Activated B cell treated with CpG ODN at 0.5 μM for 24 hours (primary cell): ENCODE measurements at places on chromosomes 4 and X. TPM values are rescaled to one million over a fixed set of nuclear protein-coding genes. Genes with fewer than 3 reads are reported as not detected.

- no peak for DNase-seq
- no peaks in the 10 kb centered on the region for H3K36me3 ChIP-seq
- no peak overlapping the region for H3K27ac ChIP-seq
These were observed 40.4 kb downstream of the GPC4 start for GRCh38 chrX:133374874-133375387.

DNA sequence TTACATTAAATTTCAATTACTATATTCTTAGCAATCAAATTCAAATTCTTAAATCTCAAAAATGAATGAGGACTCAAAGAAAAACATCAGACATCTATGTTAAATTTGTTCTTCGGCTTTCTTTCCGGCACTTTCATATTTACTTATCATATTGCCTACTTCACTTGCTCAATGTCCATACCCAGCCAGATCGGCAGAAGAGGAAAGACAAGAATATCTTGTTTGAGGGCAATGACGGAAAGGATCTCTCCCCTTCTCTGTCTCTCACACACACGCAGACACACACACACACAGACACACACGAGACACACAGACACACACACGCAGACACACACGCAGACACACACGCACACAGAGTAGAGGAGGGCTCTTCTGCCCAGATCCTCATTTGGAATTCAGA is 13.2 kb upstream of the IRF2 start:
- H3K36me3 ChIP-seq, result no peaks in the 10 kb centered on the region
- peaks cover 32% of the 10 kb centered on the region for H3K4me1 ChIP-seq
- no peak overlapping the region for H3K27ac ChIP-seq
- DNase-seq, result no peak
- H3K4me3 ChIP-seq, result no peak overlapping the region

DNA sequence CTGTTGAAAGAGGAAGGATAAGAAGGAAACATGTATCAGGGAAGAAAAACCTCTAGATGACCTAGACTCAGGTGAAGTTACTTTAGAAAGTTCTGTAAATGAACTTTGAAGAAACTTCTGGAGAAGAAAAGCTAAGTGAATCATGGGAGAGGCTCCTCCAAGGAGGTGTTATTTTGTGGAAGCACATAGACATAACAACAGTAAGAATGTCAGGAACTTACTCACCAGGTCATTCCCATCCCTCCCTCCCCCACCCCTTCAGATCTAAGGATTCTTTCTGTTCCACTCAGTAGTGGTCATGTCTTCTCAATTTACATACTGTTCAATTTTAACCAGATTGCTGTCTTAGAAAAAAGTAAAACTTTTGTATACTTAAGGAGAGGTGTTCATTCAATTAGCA is 310.5 kb upstream of the DDX53 start:
- no peak overlapping the region for H3K27ac ChIP-seq
- H3K4me3 ChIP-seq, result no peak overlapping the region
- no peaks in the 10 kb centered on the region for H3K36me3 ChIP-seq
- peaks cover 8% of the 10 kb centered on the region for H3K4me1 ChIP-seq

- no peak for DNase-seq
- no peaks in the 10 kb centered on the region for H3K36me3 ChIP-seq
- H3K27ac ChIP-seq, result no peak overlapping the region
- H3K4me1 ChIP-seq, result no peaks in the 10 kb centered on the region
- no peaks in the 10 kb centered on the region for H3K27me3 ChIP-seq
These were observed 6.4 kb downstream of the ACE2 start for GRCh38 chrX:15594371-15594770.

Gene PCSK1N
- total RNA-seq, result not detected in 2 replicates

Gene MTMR8
- total RNA-seq, result 4.3 and 4.7 TPM in 2 replicates

Gene CRLF2
- not detected in 2 replicates for total RNA-seq
